ENCODE measurements at places on chromosomes 12 and 14.
A peak's percentile ranks its signal among the peaks of the same experiment; 100 is the strongest.

- H3K27ac ChIP-seq, result no peak overlapping the region
- H3K4me1 ChIP-seq, result no peaks in the 10 kb centered on the region
- H3K36me3 ChIP-seq, result no peaks in the 10 kb centered on the region
- no peak for DNase-seq
- no peaks in the 10 kb centered on the region for H3K27me3 ChIP-seq
These were observed 40.9 kb upstream of the MBIP start for GRCh38 chr14:36361210-36361853.

DNA sequence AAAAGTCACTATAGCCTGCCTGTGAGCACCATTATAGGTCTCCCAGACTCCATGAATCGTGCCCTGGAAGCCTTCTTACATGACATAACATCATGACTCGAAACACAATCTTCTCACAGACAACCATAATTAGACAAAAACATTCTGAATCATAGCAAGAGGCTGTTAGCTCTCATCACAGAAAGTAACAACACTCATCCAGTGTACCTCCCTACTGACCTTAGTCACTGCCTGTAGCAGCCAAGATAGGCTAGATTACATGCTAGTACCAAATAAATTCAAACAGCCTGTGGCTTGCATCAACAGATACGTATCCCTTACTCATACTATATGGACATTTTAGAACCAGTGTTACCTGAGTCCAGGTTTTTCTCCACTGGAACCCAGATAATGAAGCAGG lies 663.8 kb upstream of the FOXG1 start:
- no peak overlapping the region for H3K27ac ChIP-seq
- DNase-seq, result no peak
- no peaks in the 10 kb centered on the region for H3K4me1 ChIP-seq
- H3K27me3 ChIP-seq, result no peaks in the 10 kb centered on the region
- no peak overlapping the region for H3K4me3 ChIP-seq
- H3K36me3 ChIP-seq, result no peaks in the 10 kb centered on the region

DNA sequence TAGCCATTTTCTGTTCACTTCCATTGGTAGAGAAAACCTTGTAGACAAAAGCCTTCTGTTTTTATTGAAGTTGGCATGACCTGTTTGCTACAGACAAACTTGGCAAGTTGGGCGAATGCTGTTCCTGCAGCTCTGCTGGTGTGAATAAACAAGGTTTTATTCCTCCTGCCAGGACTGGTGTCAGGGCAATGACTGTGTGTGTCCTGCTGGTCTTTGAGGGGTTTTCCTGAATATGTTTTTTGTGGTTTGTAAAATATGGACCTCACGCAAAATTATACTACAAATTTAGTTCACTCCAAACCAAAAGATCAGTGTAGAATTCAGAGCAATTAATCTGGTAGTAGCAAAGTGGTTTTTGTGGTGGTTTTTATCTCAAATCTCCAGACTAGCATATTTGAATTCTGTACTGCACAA lies 140.8 kb downstream of the ERC1 start:
- no peaks in the 10 kb centered on the region for H3K36me3 ChIP-seq
- no peak overlapping the region for H3K27ac ChIP-seq
- H3K27me3 ChIP-seq, result no peaks in the 10 kb centered on the region
- peak; percentile 43 for DNase-seq
- no peak overlapping the region for H3K4me3 ChIP-seq
- no peaks in the 10 kb centered on the region for H3K4me1 ChIP-seq

DNA sequence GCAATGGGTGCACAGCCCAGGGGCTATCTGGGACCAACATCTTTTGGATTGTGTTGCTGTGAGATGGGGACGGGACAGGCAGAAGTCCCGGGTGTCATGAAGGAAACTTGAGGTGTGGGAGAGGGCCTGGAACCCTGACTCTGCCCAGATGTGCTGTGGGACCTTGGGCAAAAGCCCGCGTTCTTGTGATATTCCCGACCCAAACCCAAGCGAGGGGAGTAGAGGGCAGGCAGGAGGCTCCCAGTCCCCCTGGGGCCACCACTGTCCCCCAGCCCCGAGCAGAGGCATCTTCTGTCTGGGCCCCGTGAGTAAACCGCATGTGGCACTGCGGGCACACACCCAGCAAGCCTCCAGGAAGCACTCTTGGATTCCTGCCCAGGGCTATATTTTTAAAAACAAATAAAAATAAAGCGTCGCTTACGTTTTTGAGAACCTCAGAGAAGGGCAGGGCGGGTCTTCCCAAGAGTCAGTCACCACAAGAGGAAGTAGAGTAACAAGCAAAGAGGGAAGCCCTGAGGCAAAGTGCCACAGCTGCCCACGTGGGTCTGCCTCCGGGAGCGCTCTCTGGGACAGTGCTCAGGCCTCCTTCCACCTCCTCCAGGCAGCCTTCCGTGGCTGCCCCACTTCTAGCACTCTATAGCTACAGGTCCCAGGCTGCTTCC lies 39.5 kb downstream of the BEGAIN start:
- no peak for DNase-seq
- H3K4me3 ChIP-seq, result no peak overlapping the region
- H3K27ac ChIP-seq, result no peak overlapping the region

DNA sequence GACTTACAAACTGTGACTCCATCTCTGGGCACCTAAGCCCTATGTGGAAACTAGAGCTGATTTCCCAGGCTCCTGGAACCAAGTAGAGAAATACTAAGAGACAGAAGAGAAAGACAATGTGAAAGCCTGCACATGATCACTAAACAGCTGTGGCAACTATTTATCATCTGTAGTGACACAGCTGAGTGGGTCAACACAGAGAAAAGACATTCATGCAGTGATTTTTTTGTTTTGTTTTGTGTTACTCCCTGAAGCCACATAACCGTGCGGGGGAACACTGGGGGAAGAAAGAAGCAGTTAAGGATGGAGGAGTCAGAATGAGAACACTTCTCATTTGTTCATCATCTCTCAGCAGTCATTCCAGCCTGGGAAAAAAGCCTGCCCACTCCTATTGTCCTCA lies 1.5 kb downstream of the PRR4 start:
- H3K4me3 ChIP-seq, result no peak overlapping the region
- H3K4me1 ChIP-seq, result no peaks in the 10 kb centered on the region
- H3K27ac ChIP-seq, result no peak overlapping the region
- no peaks in the 10 kb centered on the region for H3K27me3 ChIP-seq

GRCh38 chr14:98904677-98905076 lies 367.3 kb downstream of the BCL11B start:
- DNase-seq, result no peak
- H3K36me3 ChIP-seq, result no peaks in the 10 kb centered on the region
- H3K27ac ChIP-seq, result no peak overlapping the region
- no peak overlapping the region for H3K4me3 ChIP-seq
- H3K27me3 ChIP-seq, result no peaks in the 10 kb centered on the region
- H3K4me1 ChIP-seq, result no peaks in the 10 kb centered on the region

GRCh38 chr12:132686825-132687210 lies 324 bp downstream of the POLE start:
- H3K36me3 ChIP-seq, result no peaks in the 10 kb centered on the region
- H3K4me3 ChIP-seq, result peak overlapping the region; percentile 46
- no peaks in the 10 kb centered on the region for H3K4me1 ChIP-seq

- peaks cover 6% of the 10 kb centered on the region for H3K36me3 ChIP-seq
- H3K27ac ChIP-seq, result peak overlapping the region; percentile 77
- H3K4me3 ChIP-seq, result peak overlapping the region; percentile 65
- H3K4me1 ChIP-seq, result peaks cover 28% of the 10 kb centered on the region
These were observed 1.1 kb upstream of the SP1 start for GRCh38 chr12:53378724-53379388.

GRCh38 chr12:88303335-88303734 lies 161.2 kb downstream of the TMTC3 start:
- no peak overlapping the region for H3K4me3 ChIP-seq
- H3K4me1 ChIP-seq, result no peaks in the 10 kb centered on the region
- no peaks in the 10 kb centered on the region for H3K27me3 ChIP-seq
- H3K36me3 ChIP-seq, result no peaks in the 10 kb centered on the region
- H3K27ac ChIP-seq, result no peak overlapping the region

- H3K36me3 ChIP-seq, result no peaks in the 10 kb centered on the region
- no peaks in the 10 kb centered on the region for H3K27me3 ChIP-seq
- peak; percentile 53 for DNase-seq
These were observed 10.8 kb downstream of the SUOX start for GRCh38 chr12:56007564-56008559.

- H3K27me3 ChIP-seq, result no peaks in the 10 kb centered on the region
- H3K36me3 ChIP-seq, result no peaks in the 10 kb centered on the region
- no peak for DNase-seq
- no peak overlapping the region for H3K4me3 ChIP-seq
- H3K27ac ChIP-seq, result no peak overlapping the region
These were observed 70.9 kb upstream of the PPP4R3A start for GRCh38 chr14:91580876-91581577.

DNA sequence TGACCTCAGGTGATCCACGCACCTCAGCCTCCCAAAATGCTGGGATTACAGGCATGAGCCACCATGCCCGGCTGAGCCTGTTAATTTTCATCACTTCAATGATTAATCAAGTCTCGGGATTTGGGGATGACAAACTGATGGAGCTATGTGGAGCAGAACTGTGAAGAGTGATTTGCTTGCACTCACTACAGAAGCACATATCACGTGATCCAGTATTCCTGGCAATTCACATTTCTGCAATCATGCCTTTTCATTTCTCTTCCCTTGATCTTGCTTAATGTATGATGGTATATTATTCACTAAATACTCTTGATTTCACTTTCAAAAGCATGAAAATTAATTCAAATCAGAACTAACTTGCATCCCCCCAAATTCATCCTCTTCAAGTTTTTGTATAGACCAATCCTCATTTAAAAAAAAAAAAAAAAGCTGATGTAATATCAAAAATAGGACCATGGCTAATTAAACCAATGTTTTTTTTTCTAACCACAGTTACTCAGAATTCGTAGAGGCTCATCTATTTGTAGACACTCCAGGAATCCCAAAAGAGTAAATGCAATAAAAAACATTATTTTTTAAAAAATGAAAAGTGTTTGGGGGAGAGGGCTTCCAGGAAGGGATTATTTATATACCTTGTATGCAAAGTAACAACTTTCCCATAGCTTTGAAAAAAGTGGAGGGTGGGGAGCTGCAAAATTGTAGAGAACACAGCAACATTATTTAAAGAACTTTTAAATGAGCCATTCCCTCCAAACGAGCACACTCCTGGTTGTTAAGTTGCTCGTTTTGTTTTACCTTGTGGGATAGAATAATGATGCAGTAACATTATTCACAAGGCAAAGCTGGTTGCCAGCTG lies 7.0 kb upstream of the ATXN2 start:
- H3K27me3 ChIP-seq, result no peaks in the 10 kb centered on the region
- no peak for DNase-seq
- H3K27ac ChIP-seq, result no peak overlapping the region
- H3K4me1 ChIP-seq, result no peaks in the 10 kb centered on the region

- no peaks in the 10 kb centered on the region for H3K4me1 ChIP-seq
- no peak overlapping the region for H3K27ac ChIP-seq
These were observed 137.6 kb upstream of the TBX3 start for GRCh38 chr12:114821570-114821969.

DNA sequence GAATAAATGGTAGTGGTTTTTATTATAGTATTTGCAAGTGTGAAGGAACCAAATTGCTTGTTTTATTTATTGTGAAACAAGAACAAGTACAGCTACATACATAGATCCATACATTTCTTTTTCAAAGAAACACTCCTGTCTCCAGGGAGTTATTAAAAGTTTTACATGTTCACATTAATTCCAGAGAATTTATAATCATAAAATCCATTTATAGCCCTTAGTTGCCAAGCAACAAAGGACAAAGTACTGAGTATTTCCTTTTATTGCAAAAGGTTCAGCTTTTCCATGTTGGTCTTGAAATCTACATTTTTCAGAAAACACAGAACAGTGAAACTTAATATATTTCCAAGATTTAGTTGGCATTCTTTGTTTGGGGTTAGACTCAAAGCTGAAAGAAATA lies 9.5 kb downstream of the MYRFL start:
- no peak overlapping the region for H3K4me3 ChIP-seq
- no peak overlapping the region for H3K27ac ChIP-seq
- no peak for DNase-seq
- no peaks in the 10 kb centered on the region for H3K36me3 ChIP-seq

- no peak overlapping the region for H3K4me3 ChIP-seq
- H3K4me1 ChIP-seq, result no peaks in the 10 kb centered on the region
- no peak for DNase-seq
- no peaks in the 10 kb centered on the region for H3K27me3 ChIP-seq
- H3K36me3 ChIP-seq, result no peaks in the 10 kb centered on the region
These were observed 54.5 kb downstream of the CRACR2A start for GRCh38 chr12:3698218-3698974.
